ENCODE measurements at places on chromosomes 7 and 10.

DNA sequence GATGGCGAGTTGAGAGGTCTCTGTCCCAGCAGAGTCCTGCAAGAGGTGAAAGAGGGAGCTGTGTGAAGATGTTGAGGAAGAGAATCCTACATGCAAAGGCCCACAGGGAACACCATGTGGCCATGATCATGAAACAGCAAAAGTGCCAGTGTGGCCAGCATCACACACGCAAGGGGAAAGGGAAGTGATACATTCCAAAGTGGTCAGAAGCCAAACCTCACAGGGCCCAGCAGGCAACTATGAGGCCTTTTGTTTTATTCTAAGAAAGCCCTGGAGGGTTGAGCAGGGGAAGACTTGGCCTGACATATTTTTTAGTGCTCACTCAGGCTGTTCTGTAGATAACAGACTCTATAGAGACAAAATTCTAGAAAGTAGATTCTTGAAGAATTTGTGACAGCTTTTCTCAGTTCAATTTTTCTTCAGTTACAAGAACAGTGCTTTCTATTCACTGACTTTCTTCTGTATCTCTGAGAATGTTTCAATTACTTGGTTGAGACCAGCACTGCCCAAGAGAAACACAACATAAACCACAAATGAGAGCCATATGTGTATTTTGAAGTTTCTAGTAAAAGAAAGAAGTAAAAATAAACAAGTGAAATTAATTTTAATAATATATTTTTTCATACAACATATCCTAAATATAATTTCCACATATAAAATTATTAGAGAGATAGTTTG, 82.3 kb downstream of the HTR7 start:
- DNase-seq = no peak

GRCh38 chr10:61994405-61995219, 93.1 kb downstream of the ARID5B start:
- no peak for DNase-seq

DNA sequence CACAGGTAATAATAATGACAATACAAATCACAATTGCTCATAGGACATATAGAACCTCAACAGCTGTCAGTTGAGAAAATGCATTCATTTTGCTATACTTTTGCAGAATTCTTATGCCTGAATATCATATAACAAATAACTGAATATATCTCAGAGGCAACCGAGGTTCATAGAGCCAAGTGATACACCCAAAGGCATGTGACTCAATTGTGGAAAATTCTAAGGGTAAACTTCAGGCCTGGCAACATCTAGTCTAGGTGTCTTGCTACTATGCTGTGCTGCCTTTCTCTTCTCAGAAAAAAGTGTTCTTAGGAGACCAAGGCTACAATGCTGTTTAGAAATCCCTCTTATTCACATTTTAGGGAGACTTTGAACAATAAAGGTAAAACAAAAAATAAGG, 270.7 kb downstream of the BAMBI start:
- no peak for DNase-seq

DNA sequence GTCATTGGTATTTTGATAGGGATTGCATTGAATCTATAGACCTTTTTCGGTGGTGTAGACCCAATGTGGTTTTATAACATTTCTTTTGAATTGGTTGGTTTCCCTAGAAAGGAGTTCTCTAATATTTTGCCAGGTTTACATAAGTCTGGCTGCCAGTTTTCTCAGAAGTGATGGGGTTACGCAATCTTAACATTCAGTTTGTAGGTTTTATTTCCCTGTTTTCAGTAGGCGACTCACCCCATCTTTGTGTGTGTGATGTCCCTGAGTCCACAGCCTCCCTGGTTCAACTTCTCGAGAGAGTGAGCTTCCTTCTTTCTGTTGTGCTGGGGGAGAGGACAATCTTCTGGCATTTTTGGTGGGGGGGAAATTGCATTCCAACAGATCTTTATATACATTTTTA, 9.6 kb upstream of the KIF5B start:
- DNase-seq = no peak

DNA sequence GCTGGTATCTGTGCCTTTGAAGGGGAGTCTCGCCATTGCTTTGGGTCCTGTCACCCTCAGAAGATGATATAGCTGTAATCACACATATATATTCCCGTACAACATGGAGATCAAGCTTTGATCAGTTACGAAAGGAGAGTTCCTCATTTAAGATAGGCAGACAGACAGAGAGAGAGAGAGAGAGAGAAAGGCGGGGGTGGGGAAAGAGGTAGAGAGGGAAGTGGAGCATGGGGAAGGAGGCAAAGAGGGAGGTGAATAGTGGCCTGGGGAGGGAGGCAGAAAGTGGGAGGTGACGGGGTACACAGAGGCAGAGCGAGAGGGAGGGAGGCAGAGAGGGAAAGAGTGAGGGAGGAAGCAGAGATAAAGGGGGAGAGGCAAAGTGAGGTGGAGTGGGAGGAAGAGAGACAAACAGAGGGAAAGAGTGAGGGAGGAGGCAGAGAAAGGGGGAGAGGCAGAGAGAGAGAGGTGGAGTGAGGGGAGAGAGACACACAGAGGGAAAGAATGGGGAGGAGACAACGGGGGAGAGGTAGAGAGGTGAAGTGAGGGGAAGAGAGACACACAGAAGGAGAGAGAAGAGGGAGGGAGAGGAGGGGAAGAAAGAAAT, 44.6 kb upstream of the C1QL3 start:
- no peak for DNase-seq

DNA sequence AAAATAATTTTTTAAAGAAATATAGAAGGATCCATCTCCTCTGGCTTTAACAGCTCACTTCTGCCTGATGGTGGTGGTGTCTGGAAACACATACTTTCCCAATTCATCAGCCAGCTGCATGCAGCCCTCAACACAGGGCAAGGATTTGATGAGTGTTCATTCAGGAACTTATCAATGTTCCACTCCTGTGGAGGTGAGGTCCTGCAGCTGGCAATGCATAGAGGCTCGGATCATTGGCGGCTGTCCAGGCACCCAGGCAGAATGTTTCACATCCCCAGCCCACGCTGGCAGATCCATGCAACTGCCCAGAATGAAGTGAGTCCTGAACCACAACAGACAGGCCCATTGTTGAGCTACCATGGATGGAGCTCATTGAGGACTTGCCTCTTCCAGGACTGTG, 55.2 kb upstream of the KCNMA1 start:
- no peak for DNase-seq

- no peak for DNase-seq
These were observed 21.4 kb downstream of the ZKSCAN5 start for GRCh38 chr7:99525713-99526440.

DNA sequence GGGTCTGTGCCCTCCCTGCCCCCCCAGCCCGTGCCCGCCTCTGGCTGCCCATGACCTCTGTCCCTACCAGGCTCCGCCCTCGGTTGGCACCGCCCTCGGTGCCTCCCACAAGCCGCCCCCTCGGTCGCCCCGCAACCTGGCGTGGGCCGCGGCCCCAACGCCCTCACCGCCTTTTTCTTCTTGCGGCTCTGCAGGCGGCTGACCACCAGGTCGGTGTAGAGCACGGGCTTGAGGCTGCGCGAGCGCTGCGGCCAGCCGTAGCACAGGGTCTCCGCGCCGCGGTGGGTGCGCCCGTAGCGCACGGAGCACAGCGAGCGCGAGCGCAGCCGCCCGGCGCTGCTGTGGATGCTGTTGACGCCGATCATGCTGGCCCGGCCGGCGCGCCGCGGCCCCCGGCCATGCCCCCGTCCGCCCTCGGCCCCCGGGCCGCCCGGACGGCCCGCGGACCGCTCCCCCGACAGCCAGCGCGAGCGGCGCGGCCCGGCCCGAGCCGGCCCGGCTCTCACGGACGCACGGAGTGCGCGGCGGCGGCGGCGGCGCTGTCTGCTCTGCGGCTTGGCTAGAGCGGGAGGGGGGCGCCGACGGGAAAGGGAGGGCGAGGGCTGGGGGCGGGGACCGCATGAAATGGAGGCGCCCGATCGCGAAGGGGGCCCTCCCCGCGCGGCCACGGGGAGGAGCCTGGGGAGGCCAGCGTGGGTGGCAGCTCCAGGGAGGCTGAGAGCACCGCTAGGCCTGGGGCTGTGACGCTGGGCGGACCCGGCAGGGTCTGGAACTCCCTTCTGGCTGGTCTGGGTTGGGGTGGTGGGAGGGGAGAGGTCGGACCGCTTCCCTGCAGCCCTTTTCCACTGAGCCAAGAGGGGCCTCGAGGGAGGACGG, 9.6 kb downstream of the PSD start:
- peak; percentile 46 for DNase-seq
